ENCODE measurements at places on chromosomes 13 and 19. TPM values are rescaled to one million over a fixed set of nuclear protein-coding genes. Genes with fewer than 3 reads are reported as not detected.

Gene SLC6A16
- 1.6 TPM for total RNA-seq

- no peak for DNase-seq
These were observed 627 bp downstream of the GCDH start for GRCh38 chr19:12891553-12892021.

DNA sequence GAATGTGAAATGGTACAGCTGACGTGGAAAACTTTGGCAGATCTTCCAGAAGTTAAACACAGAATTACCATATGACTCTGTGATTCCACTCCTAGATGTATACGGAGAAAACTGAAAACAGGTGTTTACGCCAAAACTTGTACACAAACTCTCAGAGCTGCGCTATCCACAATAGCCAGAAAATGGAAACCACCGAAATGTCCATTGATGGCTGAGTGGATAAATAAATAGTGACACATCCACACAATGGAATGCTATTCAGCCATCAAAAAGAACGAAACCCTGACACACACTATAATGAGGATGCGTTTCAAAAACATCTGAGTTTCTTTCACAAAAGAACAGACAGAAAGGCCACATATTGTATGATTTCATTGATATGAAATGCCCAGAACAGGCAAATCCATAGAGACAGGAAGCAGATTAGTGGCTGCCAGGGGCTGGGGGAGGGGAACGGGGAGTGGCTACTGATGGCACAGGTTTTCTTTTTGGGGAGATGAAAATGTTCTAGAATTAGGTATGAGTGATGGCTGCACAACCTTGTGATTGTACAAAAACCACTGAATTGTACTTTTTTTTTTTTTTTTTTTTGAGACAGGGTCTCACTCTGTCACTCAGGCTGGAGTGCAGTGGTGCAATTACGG, 33.0 kb downstream of the IL12RB1 start:
- DNase-seq, result no peak

DNA sequence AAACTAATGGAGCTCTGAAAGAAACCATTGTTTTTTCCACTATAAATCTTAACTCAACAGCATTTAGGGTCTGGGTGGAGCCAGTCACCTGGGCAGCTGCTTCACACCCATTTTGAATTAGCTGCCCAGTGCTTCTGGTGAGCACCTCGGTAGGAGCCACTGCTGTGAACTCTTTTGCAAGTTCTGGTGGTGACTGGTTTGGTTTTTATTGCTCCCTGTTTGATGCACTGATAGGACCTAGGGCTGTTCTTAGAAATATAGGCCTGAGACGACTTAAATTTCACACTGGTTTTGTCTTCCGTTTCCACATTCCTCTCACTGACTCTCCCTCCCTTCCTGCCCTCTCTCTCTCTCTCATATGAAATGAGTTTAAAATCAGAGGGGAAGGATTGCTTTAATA, 103.9 kb downstream of the GGACT start:
- DNase-seq, result no peak

GRCh38 chr13:95154413-95154886, 146.8 kb downstream of the ABCC4 start:
- DNase-seq, result no peak

DNA sequence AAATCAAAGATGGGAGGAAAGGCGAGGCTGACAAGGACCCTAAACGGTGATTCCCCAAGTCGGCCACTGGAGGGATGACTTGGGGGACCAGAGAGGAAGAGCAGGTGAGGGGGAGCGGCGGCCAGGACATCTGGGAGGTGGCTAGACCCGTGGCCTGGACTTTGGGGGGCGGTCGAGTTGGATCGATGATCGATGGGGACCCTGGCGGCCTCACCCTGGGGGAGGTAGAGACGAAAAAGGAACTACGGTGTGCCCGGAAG, 7.7 kb upstream of the CIRBP start:
- no peak for DNase-seq

Data from cardiac muscle cell (in vitro differentiated cells and primary cell).